ENCODE measurements at places on chromosomes 12 and 14.
A peak's percentile ranks its signal among the peaks of the same experiment; 100 is the strongest.

- DNase-seq: no peak
These were observed 622.4 kb downstream of the SLC6A15 start for GRCh38 chr12:84290168-84290567.

DNA sequence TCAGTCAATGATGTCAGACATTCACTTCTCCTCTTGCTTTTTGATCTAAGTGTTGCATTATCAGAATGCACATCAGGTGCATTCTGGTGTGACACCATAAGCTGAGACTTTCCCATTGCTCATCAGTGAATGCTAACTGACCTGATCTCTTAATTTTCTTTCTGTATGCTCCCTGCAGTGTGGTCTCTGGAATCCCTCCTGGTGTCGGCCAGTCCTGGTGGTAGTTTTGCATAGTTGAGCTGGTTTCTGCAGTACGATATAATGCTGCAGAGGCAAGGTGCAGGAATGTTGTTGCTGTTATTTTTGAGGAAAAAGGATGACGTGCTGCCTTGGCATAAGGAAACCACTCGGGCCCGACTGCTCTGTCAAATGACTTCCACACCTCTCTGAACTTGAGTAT lies 11.0 kb upstream of the SRP54 start:
- DNase-seq: no peak

- no peak for DNase-seq
These were observed 268.3 kb upstream of the SEL1L start for GRCh38 chr14:81801921-81802320.

GRCh38 chr12:3352230-3352629 lies 138.8 kb upstream of the PRMT8 start:
- DNase-seq: no peak

DNA sequence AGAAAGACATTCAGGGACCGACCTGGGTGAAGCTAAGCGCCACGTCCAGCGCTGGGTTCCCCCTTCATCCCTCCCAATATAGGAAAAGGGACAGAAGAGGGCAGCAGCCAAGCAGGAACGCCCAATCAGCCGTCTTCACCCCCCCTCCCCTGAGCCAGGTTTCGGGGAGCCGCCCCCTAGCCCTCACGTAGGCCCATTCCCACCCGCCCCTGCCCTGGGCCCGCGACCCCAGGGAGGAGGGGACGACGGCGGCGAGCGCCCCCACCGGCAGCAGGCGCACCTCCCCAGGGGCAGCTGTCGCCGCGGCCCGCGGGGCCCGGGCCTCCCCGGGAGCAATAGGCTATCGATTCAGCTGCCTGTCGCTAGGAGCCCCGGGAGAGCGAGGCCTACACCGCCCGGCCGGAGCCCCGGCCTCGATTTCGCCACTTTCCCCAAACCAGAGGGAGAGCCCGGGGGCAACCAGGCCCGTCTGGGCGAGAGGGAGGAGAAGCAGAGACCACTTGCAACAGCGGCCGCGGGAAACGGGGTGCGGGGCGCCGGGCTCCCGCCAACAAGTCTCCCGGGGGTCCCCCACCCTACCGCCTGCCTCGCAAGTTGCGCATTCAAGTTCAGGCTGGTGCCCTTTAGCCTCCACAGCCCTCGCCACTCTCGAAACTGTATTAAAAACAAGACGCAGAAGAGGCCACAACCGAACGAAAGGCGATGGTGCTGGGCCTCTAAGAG lies 1.3 kb downstream of the DCAF5 start:
- DNase-seq: peak; percentile 29

- no peak for DNase-seq
These were observed 7.8 kb downstream of the ACOT4 start for GRCh38 chr14:73599499-73599898.

DNA sequence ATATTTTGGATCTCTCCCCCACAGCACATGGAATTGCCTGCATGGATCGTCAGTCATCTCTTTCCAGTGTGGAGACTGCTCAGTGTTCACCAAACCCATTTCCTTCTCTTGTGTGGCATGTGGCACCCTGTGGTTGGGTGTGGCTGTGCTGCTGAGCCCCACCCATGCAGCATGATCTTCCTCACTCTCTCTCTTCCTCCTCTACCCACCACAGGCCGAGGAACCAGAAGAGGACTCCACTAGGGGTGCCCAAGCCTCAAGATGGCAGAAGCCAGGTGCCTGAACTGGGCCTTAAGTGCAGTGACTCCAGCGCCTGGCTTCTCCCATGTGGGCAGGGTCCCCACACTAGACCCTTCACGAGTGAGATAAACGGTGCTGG lies 66.8 kb upstream of the GPR68 start:
- no peak for DNase-seq

- no peak for DNase-seq
These were observed 9.3 kb upstream of the SERPINA5 start for GRCh38 chr14:94571950-94572349.

DNA sequence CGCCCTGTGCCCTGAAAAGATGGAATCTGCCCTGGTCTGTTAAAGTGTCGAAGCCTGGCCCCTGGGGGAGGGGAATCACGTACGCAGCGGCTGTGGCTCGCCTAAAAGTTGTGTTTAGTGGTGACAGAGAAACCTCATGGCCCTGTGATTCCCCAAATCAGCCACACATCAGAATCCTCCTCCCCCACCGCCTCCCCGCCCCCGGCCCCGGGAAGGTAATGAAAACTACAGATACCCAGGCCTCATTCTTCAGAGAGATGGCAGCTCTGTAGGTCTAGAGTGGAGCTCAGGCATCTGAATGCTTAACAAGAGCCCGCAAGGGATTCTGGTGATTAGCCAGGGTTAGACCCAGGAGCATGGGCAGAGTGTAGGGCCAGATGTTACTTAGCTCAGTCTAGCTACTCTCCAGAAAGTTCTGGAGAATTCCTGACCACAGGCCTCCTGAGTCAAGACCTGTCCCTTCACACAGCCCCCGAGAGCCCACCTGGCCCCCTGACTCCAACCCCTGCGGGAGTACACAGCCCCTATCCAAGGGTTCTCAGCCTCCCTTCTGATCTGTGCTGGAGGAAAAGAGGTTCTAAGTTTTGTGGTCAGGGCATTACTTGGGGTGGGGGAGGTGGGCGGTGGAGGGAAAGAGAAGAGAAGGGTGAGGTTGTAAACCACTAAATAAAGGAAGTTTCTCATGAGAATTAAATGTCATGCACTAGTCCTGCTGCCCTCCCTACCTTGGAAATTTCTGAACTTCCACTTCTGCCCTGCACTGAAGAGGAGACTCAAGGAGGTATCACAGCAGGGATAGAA lies 114.8 kb downstream of the PLXNC1 start:
- no peak for DNase-seq

DNA sequence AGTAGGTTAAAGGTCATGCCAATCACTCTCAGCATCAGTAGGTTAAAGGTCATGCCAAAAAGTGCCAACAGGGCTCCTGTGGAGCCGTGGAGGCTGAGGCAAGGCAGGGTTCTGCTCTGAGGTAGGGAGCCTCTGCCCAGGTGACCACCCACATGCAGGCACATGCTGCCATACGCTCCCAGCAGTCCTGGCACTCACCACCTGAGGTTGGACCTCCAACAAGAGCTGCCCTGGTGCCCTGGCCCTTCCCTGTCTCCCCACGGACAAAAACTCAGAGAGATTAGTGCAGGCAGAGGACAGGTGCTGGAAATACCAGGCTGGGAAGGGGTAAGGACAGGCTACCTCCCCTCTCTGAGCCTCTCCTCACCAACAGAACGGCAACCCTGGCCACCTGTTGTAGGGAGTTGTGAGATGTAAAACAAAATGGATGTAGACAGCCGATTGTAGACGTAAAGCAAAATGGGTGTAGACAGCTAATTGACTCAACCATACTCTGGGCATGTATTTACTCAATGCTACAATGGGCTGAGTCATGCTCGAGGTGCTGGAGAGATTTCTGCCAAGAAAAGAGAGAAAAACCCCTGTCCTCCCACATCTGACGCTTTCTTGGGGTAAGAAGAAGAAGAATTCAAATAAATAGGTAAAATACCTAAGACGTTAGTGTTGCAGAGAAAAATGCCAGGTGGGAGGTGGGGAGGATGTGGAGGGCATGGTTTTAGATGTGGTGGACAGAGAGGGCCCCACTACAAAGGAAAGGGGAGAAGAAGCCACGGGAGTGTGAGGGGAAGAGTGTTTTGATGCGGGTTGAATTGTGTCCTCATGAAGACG lies 32.4 kb downstream of the LTBP2 start:
- no peak for DNase-seq

GRCh38 chr14:69708049-69708448 lies 58.9 kb upstream of the SRSF5 start:
- DNase-seq: no peak

DNA sequence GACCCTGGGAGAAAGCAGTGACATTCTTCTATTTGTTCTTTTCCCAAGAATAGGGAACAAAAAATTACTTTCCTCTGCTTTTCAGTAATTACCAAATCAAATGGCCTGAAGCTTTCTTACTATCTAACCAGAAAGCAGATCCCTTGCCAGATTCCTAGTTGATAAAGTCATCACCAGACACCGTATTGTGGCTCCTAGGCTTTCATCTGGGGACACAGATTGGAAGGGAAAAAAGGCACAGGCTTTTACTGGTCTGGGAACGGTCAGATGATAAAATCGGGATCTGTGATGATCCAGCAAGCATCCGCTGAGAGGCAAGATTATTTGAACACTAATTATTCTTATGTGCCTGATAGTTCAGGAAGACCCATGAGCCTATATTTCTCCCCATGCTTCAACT lies 79.1 kb upstream of the BCL2L14 start:
- no peak for DNase-seq

GRCh38 chr12:110253176-110253575 lies 27.9 kb upstream of the ATP2A2 start:
- no peak for DNase-seq

GRCh38 chr12:12892681-12893141 lies 1.3 kb downstream of the GPRC5A start:
- no peak for DNase-seq

DNA sequence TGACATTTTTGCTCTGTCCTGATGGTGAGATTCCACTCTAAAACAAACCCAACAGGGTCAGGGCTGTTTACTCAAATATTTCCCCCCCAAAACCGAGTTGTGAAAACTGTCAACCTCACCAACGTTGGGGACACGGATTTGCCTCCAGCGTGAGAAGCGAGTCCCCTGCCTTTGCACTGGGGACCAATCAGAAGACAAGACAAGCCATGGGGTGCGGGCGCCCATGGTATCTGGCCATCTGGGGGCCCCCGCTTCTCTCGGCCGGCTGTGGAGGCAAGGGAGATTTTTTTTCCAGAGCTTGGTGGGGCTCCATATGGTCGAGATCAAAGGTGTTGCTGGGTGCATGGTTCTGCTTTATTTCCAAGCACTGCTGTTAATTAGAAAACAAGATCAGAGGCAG lies 272.1 kb downstream of the BCL11B start:
- DNase-seq: no peak

- no peak for DNase-seq
These were observed 111.1 kb upstream of the ARHGAP5 start for GRCh38 chr14:31965735-31966598.

DNA sequence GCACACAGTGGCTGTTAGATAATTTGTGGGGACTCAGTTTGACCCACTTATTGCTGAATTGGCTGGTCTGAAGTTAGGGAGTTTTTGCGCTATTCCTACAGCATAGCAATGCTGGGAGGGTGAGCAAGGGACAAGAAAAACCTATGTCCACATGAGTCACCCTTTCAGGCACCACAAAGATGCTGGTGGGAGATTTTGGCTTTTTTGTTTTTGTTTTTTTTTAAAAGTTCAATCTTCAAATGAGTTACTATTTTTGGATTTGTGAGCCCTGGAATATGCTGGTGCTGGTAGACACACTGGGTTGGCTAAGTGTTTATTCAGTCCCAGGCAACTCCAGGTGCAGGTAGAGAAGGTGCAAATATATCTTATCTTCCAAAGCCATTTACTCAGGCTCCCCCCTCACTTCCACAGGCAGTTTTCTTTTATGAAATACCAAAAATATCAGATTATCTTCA lies 143.4 kb downstream of the BTG1 start:
- no peak for DNase-seq

DNA sequence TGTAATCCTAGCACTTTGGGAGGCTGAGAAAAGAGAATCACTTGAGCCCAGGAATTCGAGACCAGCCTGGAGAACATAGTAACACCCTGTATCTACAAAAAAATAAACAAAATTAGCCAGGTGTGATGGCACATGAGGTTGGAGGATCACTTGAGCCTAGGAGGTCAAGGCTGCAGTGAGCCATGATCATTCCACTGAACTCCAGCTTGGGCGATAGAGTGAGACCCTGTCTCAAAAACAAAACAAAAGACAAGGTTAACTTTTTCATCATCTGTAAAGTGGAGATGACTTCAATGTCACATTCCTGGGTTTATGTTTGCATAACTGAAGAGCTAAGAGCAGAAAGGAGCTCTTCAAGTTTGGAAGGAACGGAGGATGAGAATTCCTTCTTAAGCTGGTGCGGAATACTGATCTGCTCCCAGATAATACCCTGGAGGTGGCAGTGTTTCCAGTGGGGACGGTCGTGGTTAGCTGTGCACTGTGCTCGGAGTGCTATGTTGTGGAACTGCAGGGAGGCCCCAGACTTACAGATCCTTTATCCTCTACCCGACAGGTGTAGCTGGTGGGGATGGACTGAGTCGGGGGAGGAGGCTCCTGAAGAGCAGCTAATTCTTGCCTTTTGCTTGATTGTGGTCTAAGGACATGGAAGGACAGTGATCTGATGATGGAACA lies 22.5 kb upstream of the BICD1 start:
- no peak for DNase-seq

GRCh38 chr14:71143381-71144290 lies 236.4 kb downstream of the PCNX1 start:
- DNase-seq: no peak

- no peak for DNase-seq
These were observed 27.5 kb upstream of the ANKLE2 start for GRCh38 chr12:132789099-132789471.

DNA sequence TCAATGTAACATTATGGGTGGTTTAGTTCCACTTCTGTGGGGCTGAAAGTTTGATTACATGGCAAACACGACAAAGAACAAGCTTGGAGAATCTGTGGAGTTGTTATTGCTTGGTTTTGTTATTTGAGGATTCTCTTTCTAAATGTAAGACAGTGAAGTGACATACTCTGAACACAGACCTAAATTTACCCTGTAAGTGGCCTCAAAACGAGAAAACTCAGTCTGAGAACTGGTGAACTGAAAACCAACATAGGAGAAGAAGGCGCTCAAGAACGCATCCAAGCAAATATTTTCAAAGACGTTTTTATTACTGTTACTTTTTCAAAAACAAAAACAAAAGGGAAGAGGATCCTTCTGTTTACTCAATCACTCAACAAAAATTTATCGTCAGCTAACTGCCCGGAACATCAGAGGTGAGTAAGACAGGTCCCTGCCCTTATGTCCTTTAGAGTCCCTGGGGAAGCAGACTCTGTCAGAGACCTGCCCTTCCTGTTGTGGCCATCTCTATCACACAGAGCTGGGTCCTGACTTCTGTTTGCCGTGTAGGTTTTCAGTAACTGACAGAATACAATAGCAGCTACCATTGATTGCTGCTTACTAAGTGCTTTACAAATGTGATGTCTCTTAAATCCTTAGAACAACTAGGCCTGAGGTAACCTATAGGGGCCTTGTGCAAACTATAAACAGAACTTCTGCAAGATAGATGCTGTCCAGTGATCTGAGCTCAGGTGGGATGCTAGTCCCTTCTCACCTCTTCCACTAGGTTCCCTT lies 79.3 kb upstream of the C12orf71 start:
- no peak for DNase-seq

GRCh38 chr14:89368490-89369477 lies 48.2 kb downstream of the FOXN3 start:
- no peak for DNase-seq
